ENCODE measurements at places on chromosomes 3 and 15.

DNA sequence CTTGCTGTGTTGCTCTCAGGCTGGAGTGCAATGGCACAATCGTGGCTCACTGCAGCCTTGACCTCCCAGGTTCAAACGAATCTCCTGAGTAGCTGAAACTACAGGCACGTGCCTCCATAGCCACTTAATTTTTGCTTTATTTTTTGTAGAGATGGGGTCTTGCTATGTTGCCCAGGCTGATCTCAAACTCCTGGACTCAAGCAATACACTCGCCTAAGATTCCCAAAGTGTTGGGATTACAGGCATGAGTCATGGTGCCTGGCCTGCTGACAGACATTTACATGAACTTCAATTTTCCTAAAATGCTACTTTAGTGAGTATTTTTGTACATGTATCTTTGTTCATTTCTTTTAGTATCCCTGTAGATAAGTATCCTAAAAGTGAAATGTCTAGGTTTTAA lies 132.3 kb downstream of the SUCLG2 start:
- DNase-seq = no peak

- DNase-seq = no peak
Measured at GRCh38 chr3:129432036-129432435, 3.6 kb upstream of the EFCAB12 start.

DNA sequence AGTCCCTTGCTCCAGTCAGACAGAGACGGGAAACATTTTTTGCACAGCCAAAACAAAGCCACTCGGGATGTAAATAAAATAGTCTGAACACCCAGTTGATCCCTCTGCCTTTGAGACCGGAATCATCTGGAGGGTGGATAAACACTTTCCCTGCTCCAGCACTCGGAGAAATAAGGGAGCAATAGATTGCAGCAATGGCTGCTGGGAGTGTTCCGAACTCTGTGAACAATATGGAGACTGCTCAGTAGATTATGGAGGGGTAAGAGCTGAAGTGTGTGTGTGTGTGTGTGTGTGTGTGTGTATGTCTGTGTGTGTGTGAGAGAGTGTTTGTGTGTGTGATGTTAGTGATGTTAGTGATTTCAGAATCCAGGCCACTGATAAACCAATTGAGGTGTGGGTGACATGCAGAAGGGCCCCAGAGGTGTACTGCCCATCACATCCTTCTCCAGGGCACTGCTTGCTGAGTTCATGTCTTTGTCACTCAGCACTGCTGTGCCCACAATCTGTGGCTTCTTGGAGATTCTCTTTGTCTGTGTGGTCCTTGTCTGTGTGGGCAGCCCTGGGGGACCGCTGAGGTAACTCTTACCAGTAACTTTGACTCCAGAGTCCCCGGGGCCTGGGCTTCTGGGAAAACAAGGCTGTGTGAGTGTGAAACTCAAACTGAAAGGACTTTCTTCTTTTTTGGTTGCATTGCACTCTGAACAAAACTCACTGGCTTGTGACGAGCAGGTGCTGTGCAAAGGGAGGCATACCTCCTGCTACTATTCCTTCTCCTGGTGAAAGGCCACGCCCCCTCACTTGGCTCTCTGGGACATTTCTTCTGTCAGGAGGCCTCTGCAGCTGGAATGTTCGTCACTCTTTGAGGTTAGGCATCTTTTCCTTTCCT lies 23.0 kb downstream of the CRYGS start:
- DNase-seq = no peak

DNA sequence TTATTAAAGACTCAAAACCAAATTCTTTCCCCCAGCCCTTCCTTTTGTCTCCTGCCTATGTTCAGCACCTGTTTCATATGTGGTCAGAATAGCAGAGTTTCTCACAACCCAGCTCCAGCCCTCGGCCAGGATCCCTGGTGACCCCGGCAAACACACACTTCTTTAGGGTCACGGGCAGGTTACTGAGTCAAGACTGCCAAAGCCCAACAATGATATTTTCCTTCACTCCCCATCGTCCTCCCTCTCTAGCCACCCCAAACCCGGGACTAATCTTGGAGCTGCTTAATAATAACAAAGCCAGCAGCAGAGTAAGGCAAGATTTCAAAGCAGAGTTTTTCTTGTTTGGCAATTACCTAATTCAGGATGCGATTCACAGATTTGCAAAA lies 25.5 kb downstream of the RARB start:
- DNase-seq = no peak

- DNase-seq = no peak
Measured at GRCh38 chr3:37181756-37182155, 7.4 kb upstream of the LRRFIP2 start.

GRCh38 chr3:169242708-169243513 lies 420.6 kb downstream of the MECOM start:
- DNase-seq = peak; percentile 25

DNA sequence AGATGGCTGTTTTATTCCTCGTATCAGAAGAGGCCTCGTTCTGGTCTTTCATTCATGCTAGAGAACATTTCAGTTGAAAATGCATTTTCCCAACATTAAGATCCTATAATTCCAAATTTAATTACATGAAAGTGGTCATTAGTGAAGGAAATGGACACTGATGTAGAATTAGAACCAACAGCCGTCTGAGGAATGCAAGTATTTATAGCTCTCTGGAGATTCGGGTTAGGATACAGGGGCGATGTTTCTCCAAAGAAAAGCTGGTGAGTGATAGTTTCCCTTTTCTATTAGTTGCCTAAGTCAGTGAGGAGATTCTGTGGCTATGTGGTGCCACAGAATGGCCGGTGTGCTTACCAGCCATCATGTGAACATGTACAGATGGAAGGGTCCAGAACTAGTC lies 109.0 kb upstream of the IL12A start:
- DNase-seq = no peak

DNA sequence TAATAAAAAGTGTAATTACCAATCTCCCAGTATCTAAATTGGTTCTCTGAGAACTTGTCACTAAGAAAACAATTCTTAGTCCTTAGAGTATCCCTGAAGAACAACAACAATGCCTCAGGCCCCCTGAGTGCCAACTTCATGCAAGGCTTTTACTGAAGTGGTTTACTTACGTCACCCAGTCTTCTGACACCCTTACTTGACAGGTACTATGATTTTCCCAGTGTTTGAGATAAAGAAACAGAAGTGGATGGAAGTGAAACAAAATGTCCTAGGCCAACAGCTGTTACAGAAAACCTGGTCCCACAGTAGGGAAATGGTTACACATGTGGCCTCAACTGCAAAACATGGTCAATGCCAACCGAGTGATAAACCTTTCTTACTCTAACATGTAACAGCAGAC lies 331.1 kb downstream of the FOXP1 start:
- peak; percentile 13 for DNase-seq

- no peak for DNase-seq
Measured at GRCh38 chr15:92492551-92493115, 99.0 kb downstream of the ST8SIA2 start.

- peak; percentile 59 for DNase-seq
Measured at GRCh38 chr15:70023769-70024491, 73.8 kb downstream of the TLE3 start.

DNA sequence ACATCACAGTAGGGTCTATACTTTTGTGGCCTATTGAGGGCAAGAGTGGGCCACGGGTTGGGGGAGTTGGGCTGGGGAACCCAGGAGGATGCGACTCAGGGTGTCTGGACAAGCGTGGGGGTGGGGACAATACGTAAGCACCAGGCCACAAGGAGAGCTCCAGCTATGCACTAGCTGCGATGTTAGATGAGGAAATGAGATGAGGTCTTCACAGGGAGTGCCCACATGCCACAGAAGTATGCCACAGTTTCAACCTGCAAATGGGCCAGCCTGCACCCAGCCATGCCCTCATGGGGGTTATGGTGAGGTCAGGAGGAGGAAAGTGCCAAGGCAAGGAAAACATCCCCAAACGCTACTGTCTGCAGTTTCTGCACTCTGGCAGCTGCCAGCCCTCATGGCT lies 30.5 kb downstream of the CACNA2D2 start:
- no peak for DNase-seq

GRCh38 chr3:16589867-16590624 lies 15.2 kb downstream of the DAZL start:
- DNase-seq = no peak

DNA sequence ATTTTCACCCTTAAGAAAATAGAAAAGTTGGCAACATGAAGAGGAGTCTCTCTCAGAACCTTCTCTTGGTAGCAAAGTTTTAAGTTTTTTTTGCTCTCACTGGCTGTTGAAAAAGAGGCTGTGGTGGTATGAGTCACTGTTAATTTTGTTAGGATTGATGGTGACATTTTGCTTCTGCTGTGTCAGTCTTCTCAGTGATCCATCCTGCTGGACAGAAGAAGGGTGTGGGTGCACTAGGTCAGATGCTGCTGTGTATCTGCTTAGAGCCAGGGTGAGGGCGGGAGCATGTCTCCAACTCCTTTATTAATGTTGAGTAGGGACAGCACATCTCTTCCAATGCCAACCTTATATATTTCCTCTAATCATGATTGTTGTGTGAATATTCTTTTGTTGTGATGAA lies 369.5 kb downstream of the FEZF2 start:
- no peak for DNase-seq

GRCh38 chr15:62219799-62220198 lies 54.7 kb upstream of the C2CD4B start:
- no peak for DNase-seq

- DNase-seq = no peak
Measured at GRCh38 chr3:140316868-140317400, 360.9 kb upstream of the TRIM42 start.

- no peak for DNase-seq
Measured at GRCh38 chr3:24985668-24986067, 442.4 kb upstream of the RARB start.

DNA sequence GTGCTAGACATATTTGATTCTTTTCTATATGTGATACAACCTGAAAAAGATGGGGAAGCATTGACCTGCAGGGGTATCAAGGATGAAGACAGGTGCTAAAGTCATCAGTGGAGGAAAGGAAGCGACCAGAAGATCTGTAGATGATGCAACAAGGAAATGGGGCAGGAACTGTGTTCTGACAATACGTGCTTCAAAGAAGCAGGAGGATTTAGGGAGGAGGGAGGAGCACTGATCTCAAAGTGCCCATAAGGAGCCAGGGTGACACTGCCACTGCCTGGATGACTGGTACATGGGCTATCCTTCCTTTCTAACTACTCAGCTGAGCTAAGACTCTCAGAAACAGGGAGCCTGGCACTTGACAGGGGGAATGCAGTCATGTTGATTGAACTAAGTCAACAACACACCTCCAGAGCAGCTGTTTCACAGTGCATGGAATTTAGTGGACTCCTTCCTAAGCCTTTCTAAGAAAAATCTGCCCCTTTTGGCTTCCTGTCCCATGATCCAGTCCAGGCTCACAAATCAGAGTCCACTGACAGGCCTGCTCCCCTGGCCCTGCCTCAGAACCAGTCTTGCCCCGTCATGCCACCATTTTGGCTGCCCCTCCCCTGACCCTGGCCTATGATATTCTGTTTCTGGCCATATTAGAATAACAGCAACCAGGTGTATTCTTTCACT lies 12.0 kb downstream of the LYSMD4 start:
- DNase-seq = no peak

GRCh38 chr3:10756546-10756945 lies 59.5 kb upstream of the SLC6A11 start:
- no peak for DNase-seq

- no peak for DNase-seq
Measured at GRCh38 chr3:24428481-24428880, 66.2 kb downstream of the THRB start.

DNA sequence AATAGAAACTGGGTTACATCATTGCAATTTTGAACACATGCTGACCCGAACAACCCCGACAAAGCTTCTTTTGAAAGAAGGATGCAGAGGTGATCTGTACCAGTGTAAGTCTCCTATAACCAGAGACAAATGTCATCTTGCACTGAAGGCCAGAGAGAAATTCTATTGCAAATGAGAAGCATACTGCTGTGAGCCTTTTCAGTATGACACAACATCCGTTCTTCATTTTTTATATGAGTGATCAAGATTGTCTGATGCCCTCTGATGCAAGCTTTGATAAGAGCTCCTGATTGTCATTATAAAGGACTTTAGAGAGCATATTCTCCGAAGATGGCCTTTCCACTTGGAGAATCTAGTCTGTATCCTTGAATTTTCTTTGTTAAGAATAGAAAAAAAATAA lies 36.9 kb downstream of the PCOLCE2 start:
- no peak for DNase-seq

DNA sequence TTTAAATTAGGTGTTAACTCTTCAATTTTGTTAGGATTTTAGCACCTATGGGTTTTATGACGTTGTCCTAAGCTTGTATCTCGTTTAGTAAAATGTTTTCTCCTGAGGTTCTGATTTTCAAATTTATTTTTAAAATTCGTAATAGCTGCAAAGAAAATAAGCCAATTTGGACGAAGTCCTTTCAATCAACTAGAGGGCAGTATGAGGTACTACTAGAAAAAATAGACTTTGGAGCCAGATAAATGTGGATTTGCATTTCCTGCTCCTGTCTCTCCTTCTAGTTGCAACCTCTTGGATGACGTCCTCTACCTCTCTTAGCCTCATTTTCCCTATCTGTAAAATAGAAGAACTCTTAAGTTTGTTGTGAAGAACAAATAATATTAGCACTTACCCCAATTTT lies 81.1 kb downstream of the SLTM start:
- DNase-seq = no peak

GRCh38 chr15:39942101-39942752 lies 8.3 kb downstream of the EIF2AK4 start:
- peak; percentile 62 for DNase-seq

- DNase-seq = no peak
Measured at GRCh38 chr3:966341-966740, 126.5 kb upstream of the CNTN6 start.

- peak; percentile 45 for DNase-seq
Measured at GRCh38 chr3:62911526-62911925, 36.3 kb upstream of the CADPS start.

GRCh38 chr15:81194723-81195122 lies 2.0 kb upstream of the IL16 start:
- DNase-seq = no peak

DNA sequence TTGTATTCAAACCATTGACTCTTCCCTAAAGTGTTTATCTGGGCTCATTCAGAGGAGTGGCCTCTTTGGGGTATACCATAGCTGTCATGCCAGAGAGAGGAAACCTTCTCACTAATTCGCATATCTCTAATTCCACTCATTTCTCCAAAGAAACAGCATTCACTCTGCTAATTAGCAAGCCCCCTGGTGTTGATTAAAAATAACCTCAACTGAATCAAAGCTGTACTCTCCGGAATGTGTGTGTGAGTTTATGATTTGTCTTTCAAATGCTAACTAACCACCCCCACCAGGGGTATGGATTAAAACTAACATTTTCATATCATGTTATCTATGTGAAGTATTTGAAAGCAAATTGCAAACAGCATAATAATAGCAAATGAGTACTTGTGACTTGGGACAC lies 45.5 kb downstream of the PAQR5 start:
- DNase-seq = no peak

DNA sequence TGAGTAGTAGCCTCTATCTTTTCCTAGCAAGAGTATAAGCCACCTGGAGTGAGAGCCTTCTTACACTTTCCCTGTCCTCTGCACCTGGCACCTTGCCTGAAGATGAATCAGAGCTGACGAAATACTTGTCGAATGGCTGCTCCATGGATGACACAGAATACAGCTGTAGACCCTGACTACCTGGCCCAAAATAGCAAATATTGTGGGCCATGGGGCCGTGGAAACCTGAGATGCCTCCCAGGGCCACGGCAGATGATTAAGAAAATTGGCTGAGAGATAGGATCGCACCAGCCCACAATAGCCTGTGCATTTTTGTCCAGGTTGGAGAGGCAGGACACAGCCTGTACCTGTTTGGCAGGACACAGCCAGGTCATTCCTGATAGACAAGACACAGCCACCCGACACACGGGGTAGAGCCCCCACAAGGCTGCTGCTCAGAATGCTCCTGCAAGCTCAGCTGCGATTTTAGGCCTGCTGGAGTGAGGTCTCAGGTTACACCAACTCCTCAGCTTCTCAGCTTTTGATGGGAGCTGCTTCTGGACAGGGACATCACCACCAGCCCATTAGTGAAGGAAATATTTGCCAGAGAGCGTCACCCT lies 22.9 kb upstream of the TPM1 start:
- peak; percentile 92 for DNase-seq
